ENCODE measurements at places on chromosomes 12 and 14. TPM values are rescaled to one million over a fixed set of nuclear protein-coding genes. Genes with fewer than 3 reads are reported as not detected.

The RNASE1 gene
- 14.5 TPM for total RNA-seq

The MYH7 gene
- total RNA-seq = 2.2 TPM

The PIWIL1 gene
- total RNA-seq = 0.45 TPM

The NANOG gene
- 0.27 TPM for total RNA-seq

The FOXA1 gene
- total RNA-seq = not detected

The PTPRO gene
- total RNA-seq = 149 TPM

The ARHGEF40 gene
- total RNA-seq = 27.2 TPM

The AQP2 gene
- not detected for total RNA-seq

The SYNJ2BP gene
- 26.2 TPM for total RNA-seq

The SDS gene
- not detected for total RNA-seq

The BHLHE41 gene
- 6.6 TPM for total RNA-seq

The TMEM119 gene
- total RNA-seq = 1.1 TPM

The CPSF6 gene
- 138 TPM for total RNA-seq

The RNASE3 gene
- total RNA-seq = not detected

The CELA1 gene
- not detected for total RNA-seq

Data from cerebellum (tissue), 4 donors.